NT2/D1 (cell line): ENCODE measurements at places on chromosomes 3 and 15.

GRCh38 chr3:162077108-162077507 lies 580.5 kb downstream of the OTOL1 start:
- DNase-seq, result no peak

GRCh38 chr3:104316118-104316517 lies 1050.6 kb upstream of the ALCAM start:
- no peak for DNase-seq

GRCh38 chr3:50371133-50371685 lies 11.9 kb upstream of the TMEM115 start:
- no peak for DNase-seq

DNA sequence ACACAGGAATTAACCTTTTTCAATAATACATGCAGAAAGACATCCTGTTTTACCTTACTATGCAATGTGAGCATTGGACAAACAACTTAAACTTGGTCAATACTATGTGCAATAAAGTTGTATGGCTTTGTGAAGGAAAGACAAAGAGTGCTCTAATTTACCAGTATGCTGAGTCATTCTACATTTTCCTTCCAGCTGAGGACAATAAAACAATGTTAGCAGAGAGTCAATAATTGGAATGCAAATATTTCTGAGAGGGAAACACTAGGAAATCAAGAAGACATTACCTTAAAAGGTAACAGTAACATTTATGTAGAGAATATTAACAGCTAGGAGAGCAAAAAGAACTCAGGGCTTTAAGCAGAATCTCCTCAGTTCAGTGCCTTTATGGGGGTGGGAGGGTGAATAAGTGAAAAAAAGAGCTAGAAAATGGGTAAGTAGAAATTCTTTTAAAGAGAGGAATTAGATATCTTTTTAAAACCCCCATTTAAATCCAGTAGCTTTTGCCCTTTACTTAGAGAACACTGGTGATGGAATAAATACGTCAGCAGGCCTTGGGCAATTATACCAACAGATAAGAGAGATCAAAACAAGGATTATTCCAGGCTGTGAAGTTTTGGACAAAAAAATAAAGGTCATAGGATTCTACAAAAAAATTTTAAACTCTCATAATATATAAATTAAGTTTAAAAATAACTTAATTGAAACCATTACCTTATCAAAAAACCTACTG lies 11.6 kb upstream of the HGD start:
- DNase-seq, result no peak

DNA sequence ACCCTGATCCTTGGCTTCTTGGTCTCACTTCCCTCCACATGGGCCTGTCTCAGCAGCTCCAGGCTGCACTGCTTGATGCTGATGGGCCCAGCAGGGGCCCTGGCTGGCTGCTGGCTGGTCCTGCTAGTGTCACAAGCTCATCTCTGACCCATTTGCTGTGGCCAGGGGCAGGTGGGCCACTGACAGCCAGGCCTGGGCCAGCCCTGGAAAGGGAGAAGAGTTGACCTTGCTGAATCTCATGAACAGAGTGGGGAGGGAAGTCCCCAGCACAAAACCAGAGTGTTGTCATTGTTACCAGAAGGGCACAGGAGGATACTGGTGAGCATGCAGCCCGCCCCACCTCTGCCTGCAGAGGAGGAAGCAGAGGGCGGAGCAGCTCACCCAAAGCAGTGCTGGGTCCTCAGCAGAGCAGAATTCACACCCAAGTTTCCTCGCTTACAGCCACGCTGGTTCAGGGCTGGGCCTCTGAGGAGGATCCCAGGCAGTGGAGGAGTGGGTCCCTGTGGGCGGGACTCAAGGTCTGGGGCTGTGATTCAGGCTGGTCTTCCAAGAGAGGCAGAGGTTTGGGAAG lies 7.6 kb upstream of the KLF15 start:
- no peak for DNase-seq

GRCh38 chr15:52709187-52709981 lies 30.2 kb upstream of the ATOSA start:
- peak; percentile 33 for DNase-seq

- no peak for DNase-seq
These were observed 420.5 kb downstream of the GABRB3 start for GRCh38 chr15:26352406-26352805.

DNA sequence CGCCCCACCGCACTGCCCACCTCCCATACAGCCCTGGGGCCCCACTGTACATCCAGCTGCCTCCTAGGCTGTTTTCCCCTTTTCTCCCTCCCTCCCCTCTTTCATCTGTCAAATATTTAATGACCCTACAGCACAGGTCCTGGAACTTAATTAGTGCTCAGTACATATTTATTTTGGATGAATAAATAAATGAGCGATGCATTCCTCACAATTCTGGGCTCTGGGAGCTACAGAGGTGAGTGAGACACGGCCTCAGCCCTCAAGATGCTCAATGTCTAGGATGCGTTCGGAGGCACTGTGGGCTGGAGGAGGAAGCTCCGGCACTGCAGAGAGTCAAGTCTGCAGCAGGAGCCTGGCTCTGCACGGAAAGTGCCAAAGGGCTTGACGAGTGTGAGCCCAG lies 175.0 kb downstream of the FAM43A start:
- DNase-seq, result no peak

DNA sequence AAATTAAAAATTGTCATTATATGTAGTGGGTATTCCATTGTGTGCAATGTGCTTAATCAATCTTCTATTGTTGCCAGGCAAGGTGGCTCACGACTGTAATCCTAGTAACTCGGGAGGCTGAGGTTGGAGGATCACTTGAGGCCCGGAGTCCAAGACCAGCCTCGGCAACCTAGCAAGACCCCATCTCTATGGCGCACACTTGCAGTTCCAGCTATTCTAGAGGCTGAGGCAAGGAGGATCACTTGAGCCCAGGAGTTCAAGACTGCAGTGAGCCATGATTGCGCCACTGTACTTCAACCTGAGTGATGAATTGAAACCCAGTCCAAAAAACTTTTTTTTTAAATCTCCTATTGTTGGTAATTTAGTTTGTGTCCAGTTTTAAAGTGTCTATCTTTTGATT lies 33.4 kb upstream of the ABHD2 start:
- no peak for DNase-seq

- DNase-seq, result no peak
These were observed 287.2 kb downstream of the CGGBP1 start for GRCh38 chr3:87771337-87772192.

GRCh38 chr3:40366203-40367162 lies 20.5 kb upstream of the ENTPD3 start:
- no peak for DNase-seq

DNA sequence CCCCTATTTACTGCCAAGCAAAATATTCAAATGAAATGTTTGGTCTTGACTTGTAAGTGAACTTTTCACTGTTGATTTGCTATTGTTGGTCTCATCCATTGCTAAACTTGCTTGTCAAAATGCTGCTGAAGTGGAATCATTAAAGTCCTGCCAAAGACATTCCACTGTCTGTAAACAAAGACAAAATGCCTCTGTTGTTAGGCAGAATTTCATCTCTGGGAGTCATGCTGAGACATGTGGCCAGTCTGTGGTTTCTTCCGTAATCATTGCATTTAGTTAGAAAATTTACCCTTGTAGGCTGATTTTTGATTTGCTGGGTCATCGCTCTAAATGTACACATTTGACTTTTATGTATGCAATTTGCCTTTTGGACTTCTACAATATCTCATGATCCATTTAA lies 577.7 kb downstream of the MECOM start:
- peak; percentile 27 for DNase-seq

GRCh38 chr15:78284758-78285157 lies 14.7 kb downstream of the SKIC8 start:
- no peak for DNase-seq

- DNase-seq, result no peak
These were observed 123.4 kb downstream of the TIGIT start for GRCh38 chr3:114417265-114417664.

DNA sequence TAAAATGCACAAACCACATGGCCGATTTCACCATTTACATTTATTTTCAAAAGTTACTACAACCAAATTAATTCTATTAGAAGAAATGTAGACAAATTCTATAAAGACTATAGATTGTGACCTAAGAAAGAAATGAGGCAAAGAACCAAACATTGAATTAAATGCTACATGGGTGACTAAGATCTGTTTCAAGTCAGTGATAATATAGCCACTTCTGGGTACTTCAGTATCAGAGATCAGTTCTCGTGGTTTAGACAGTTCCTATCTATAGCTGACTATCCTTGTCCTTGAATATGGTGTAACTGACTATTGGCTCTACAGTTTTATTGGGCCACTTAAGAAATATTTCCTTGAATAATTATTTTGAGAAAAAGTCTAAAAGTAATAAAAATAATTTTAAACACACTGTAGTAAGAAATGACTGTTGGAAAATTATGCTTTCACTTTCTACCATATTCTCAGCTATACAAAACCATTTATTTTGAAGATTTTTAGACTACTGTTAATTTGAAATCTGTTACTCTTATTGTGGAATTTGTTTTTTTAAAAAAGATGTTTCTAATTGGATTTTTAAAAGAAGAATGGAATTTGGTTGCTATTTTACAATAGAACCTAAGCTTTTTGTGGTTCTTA lies 14.1 kb downstream of the KCNMB3 start:
- DNase-seq, result no peak

DNA sequence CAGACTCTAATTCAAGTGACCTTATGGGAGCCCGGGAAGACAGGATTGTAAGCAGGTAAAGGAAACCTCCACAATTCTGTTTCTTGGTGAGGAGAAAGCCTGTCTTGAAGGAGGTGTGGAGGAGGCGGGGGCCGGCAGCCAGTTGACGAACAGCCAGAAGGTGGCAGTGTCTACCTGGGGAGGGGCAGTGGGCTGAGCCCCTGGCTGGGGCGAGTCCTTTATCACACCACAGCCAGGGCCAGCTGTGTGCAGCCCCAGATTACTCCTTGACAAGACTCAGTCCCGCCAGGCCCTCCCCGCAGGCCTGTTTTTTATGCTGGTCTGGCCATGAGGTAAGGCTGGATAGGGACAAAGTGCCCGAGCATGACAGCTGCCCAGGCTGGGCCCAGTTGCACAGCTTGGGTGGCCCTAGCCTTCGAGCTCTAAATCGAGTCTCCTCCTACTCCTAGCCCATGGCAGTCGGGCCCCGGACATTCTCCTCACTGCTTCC lies 40.9 kb upstream of the IDH2 start:
- peak; percentile 78 for DNase-seq

DNA sequence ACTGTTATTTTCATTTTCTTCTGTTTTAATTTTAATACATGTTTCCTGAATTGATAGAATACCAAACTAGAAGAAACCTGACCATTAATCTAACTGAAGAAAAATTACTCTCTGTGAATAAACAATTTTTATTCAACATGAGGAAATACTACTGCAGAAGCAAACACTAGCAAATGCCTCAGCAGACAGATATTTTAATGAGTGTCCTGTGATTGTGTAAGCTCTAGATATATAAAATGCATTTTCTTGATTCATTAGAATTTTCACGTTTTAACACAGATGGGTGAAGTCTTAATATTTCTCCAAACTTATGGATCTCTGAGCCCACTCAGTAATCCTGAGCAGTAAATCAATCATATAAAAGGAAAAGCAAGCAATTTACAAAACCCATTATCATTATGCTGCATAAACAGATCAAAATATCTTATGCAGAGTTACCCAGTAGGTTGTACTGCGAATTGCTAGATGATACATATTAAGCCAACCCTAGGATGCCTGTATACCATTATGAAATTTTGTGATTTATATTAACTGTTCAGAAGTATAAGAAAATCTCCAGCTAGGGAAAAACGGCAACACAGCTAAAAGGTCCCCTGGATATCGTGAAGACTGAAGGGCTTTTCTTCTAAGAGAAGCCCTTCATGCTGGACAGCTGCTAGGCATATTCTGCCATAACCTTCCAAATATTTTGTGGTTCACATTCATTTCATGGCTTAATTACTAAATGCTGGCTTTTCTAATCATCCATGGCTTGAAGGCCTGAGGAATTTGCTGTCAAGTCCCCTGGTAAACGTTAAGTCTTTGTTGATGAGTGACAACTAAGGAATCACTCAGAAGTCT lies 157.7 kb upstream of the TGFBR2 start:
- no peak for DNase-seq

GRCh38 chr3:4575381-4575780 lies 82.2 kb downstream of the ITPR1 start:
- no peak for DNase-seq

DNA sequence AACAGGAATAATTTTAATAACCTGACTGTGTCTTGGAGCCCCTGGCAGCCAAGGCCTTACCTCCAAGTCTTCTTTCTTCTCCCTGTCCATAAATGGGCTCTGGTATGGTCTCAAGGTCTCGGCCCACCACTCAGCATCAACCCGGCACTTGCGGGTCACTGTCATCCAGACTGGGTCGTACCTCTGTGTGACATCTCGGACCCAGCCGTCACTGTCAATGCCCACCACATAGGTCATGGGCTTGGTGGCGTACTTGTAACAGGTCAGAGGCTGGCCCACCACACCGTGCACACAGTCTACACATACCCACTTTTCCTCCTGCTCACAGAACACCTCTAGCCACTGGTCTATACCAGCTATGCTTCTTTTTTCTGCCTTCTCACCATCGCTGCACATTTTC lies 20.4 kb downstream of the XPC start:
- DNase-seq, result no peak

- no peak for DNase-seq
These were observed 70.2 kb upstream of the ST8SIA2 start for GRCh38 chr15:92323525-92323924.

- peak; percentile 15 for DNase-seq
These were observed 889.7 kb downstream of the IGSF11 start for GRCh38 chr3:118144919-118145318.

GRCh38 chr15:49751191-49751590 lies 130.3 kb downstream of the DTWD1 start:
- DNase-seq, result no peak

DNA sequence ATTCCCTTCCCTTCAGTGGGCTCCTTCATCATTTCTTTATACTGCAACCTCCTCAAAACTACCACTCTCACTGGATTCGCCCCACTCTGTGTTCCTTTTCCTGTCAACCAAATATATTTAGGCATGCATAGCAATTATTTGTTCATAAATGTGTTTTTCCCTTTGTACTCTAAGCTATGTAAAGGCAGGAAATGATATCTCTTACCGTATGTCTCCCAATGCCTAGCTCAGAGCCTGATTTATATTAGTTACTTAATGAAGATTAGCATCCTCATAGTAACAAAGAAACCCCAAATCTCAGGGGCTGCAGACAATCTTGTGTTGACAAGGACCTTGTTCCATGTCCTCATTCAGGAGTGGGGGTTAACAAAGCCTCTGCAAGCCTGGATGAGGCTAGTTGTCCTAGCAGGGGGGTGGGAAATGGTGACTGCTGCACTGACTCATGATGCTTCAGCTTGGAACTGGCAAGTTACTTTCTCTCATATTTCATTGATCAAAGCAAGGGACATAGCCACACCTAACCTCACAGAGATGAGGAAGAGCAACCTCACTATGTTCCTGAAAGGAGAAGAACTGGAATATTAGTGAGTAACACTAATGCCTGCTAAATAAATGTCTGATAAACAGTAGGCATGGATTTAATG lies 15.2 kb downstream of the PHLDB2 start:
- peak; percentile 36 for DNase-seq

- DNase-seq, result no peak
These were observed 23.1 kb upstream of the GP5 start for GRCh38 chr3:194422188-194422587.
